ENCODE measurements at places on chromosomes 5 and 9.

DNA sequence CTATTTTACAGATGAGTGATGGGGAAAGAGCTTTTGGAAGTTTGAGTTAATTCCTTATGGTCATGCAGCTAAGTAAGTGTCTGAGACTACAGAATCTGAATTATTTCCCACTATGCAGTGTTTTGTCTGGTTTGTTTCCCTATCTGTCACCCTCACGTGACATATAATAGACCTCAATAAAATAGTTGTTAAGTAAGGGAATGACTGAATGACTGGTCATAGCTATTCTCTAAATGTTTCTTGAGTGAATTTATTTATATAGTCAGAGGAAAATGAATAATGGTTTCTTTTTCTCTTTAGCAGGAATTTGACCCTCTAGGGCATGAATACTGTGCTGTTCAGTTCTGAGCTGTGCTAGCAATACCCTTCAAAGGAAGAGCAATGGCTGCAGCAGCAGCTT is 10.3 kb downstream of the TRIM32 start:
- no peak for DNase-seq

DNA sequence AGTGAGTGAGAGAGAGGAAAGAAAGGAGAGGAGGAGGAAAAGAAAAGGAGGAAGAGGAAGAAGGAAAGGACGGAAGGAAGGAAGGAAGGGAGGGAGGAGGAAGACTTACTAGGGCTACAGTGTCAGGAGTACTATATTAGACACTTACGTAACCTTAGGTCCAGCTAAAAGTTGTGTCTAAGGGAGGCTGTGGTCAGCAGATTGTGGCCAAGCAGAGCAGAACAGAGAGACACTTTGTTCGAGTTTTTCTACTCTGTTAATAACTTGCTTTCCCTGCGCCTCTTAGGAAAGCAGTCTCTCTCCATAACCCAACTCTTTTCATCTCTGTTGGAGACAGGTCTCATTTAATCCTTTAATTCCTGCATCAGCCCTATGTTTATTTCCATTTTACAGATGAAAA is 138.9 kb downstream of the KCNN2 start:
- DNase-seq: no peak

GRCh38 chr9:4574657-4575243 is 84.5 kb downstream of the SLC1A1 start:
- DNase-seq: no peak

GRCh38 chr5:128466554-128466953 is 71.5 kb downstream of the FBN2 start:
- DNase-seq: no peak

Data from inflammatory macrophage treated with lipopolysaccharide for 1 hour (primary cell).